T follicular helper cell (primary cell): ENCODE measurements at places on chromosomes 5 and 9.

DNA sequence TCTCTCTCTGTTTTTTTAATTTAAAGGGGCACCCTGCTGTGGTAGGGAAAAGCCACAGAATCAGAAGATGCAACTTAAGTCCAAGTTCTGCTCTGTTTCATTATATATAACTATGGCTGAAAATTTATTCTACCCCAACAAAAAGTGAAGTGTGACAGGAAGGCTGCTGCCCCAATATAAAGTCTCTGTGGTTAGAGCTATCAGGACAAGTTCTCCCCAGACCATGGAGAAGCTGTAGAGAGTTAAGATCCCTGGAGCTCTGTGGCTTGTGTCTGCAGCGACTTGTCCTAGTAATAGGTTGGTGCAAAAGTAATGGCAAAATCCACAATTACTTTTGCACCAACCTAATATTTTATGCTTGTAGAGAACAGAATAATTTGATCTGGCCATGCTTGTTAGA lies 250.9 kb downstream of the PSAT1 start:
- no peak for DNase-seq

GRCh38 chr9:76109953-76110352 lies 219.5 kb downstream of the PCSK5 start:
- DNase-seq = no peak

GRCh38 chr9:122158202-122158601 lies 1.4 kb downstream of the NDUFA8 start:
- DNase-seq = peak; percentile 3

DNA sequence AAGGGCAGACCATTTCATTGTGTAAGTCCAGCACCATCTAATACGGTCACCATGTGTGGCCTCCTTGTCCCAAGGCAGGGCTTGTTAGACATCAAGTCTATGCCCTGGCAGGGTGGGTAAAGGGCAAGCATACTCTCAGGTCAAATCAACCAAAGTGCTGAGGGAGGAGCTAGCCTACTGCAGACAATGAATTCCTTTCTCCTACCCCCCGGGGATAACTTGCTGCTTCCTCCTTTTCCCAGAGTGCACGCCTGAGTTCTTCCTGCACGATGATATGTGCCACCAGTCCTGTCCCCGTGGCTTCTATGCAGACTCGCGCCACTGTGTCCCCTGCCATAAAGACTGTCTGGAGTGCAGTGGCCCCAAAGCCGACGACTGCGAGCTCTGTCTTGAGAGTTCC lies 71.4 kb downstream of the RFK start:
- no peak for DNase-seq

DNA sequence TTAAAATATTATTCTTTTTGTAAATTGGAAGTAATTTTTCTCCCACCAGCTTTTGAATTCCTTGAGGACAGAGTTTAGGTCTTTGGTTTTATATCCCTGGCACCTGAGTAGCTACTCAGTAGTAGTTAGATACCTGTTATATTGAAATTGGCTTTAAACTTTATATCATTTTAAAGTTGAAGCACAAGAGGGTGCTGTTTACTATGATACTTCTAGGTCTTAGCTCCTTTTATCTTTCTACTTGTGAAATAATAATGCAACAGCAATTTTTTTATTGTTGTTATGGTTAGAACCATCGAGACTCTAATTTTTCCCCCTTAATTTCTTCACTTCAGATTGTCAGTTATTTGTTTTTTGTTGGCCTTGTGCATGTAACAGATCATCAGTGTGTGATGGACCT lies 46.3 kb downstream of the AP3S1 start:
- no peak for DNase-seq

- no peak for DNase-seq
These were observed 14.2 kb upstream of the KIF27 start for GRCh38 chr9:83935276-83935935.

- DNase-seq = no peak
These were observed 53.8 kb upstream of the CLINT1 start for GRCh38 chr5:157912621-157913325.

GRCh38 chr5:34005681-34006080 lies 2.2 kb downstream of the AMACR start:
- DNase-seq = no peak

DNA sequence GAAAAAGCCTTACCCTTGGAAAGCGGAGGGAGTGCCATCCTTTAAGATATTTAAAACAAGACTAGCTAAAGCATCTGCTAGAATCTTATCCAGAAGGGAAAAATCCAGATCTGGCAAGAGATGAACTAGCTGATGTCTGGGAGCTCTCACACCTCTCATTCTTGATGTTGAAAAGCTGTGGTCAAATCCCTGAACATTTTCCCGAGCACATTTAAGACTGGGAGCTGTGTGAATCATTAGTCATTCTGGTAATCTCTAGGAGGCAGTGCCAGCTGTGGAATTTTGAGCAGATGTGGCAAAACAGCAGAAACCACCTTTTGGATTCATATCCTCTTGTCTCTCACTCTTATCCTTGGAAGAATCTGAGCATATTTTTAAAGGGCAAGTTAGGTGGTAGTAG lies 218.0 kb downstream of the MAN2A1 start:
- no peak for DNase-seq

GRCh38 chr5:171898386-171898785 lies 108.1 kb downstream of the FBXW11 start:
- no peak for DNase-seq

DNA sequence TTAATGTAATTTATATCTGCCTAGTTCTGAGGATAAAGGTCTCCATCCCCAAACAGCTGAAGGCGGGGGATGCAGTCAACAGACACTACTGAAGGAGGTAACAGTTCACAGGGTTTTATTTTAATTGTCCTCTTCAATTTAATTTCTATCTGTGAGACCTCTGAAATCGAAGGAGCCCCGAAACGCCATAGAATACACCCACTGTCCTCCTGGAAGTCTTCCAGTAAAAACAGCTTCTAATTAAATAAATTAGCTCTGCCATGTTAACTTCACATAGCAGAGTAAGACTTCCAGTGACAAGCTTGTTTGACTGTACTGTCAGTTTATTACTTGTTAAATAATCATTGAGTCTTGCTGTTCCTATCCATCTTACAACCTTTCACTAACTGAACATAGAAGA lies 193.5 kb downstream of the SEC61B start:
- no peak for DNase-seq

GRCh38 chr9:128921881-128922763 lies 1.3 kb downstream of the PHYHD1 start:
- DNase-seq = no peak

GRCh38 chr5:178532236-178532635 lies 58.0 kb downstream of the COL23A1 start:
- DNase-seq = no peak

DNA sequence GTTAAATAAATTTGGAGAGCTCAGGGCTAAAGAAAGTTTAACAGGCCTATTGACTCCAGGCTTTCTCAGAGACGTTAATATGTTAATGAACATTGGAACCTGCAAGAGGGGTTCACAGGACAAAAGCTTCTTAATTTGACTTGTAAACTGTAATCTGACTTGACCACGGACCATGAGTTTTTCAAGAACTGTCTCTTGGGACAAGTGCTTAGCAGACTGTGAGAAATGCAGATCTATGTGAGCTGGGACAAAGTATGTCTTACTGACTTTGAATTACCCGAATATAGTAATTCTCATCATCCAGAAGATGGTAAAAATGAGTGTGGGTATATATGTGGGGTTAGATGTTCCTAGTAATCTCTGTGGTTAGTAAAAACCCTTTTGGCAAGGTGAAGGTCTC lies 186.6 kb downstream of the ATP10B start:
- no peak for DNase-seq

GRCh38 chr5:11166923-11167322 lies 405.9 kb upstream of the DAP start:
- no peak for DNase-seq

DNA sequence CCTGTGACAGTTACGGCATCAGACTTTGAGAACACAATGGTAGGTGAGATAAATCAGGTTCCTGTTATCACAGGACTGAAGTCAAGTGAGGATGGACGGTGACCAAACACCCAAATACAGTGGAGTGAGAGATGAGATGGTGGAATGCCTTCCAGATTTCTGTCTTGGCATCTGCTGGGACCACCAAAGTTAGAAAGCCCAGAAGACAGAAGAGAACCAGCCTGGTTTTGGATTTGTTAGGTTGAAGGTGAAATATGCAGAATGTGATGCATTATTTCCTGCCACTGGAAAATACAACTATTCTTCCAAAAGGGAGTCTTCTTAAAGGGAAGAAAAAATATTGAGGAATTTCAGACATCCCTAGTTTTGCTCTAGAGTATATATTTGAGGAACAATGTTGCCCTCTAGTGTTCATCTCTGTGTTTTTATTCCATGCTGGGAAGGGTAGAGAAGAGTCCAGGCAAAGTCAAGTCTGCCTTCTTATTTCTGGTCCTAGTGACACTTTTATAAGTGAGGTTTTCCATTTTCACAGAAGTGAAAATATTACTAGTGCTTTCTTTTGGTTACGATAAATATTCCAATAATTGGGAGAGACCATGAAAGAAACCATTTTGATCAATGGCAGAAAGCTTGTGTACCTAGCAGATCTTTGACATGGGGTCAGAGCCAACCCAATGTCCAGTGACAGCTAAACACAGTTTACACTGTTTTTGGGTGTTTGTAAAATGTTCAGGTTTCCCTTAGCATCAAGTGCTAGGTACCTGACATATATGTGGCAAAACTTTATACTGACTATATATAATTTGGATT lies 142.3 kb upstream of the ANKH start:
- no peak for DNase-seq

DNA sequence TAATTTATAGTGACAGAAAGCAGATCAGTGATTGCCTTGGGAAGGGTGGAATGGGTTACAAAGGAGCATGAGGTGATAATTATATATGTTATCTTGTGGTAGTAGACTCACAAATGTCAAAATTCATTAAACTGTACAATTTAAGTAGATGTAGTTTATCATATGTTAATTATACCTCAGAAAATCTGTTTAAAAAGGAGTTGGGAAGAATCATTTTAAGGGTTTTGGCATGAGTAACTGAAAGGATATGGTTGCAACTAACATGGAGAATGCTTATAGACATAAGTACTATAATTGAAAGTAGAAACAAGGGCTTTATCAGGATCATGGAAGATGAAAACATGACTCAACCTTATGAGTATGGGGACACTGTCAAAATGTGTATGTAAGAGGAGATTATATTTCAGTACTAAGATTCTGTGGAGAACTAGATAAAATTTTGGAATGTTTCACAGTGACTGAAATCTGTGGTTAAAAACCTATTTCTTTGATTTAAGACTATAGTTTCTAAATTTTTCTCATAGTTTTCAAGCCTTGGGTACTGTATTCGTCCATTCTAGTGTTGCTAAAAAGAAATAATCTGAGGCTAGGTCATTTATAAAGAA lies 73.3 kb downstream of the FCHO2 start:
- no peak for DNase-seq
